ENCODE measurements at places on chromosomes 6 and 20.

- DNase-seq = no peak
Measured at GRCh38 chr6:22600059-22600458, 30.7 kb downstream of the HDGFL1 start.

DNA sequence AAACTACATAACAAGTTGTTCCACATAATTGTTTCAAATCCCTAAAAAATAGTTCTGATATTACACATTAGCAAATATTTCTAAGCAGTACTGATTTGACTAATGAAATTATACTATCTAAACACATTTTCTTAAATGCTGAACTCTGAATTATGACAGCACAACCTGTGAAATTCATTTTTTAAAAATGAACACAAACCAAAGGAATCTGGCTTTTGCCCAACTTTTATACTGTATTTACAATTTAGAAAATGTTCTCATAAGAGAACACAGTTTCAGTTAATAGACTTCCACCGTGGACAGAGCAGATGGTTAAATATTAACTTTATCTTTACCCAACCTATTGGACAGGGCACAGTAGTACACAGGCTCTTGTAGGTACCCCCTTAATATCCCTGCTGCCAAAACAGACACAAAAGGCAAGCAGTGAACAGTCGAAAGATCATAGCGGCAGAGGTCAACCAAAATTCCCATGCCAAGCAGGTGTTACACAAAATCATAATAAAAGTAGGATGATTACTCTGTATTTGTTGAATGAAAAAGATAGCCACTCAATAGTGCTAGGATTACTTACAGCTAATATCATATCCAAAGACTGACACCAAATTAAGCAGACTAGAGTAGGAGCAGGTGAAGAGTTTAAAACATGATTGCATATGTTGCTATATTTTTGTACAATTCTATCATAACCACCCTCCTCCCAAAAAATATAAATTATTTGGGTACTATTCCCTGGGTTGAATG lies 122.5 kb downstream of the RNGTT start:
- no peak for DNase-seq

DNA sequence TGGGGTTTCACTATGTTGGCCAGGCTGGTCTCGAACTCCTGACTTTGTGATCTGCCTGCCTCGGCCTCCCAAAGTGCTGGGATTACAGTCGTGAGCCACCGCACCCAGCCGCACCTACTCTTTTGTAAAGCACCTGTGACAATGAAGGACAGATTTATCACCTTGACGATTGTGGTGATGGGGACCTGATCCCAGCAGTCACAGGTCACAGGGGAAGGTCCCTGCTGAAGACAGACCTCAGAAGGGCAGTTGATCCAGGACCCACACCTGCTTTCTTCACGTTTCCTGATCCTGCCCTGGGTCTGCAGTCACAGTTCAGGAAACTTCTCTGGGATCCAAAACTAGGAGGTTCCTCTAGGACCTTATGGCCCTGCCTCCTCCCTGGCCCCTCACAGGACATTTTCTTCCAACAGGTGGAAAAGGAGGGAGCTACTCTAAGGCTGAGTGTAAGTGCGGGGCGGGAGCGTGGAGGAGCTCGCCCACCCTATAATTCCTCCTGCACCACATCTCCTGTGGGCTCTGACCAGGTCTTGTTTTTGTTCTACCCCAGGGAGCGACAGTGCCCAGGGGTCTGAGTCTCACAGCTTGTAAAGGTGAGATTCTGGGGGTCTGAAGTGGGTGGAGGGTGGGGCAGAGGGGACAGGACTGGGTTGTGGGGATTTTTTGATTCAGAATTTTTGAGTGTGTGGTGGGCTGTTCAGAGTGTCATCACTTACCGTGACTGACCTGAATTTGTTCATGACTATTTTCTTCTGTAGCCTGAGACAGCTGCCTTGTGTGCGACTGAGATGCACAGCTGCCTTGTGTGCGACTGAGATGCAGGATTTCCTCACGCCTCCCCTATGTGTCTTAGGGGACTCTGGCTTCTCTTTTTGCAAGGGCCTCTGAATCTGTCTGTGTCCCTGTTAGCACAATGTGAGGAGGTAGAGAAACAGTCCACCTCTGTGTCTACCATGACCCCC lies 3.0 kb downstream of the HLA-E start:
- no peak for DNase-seq

DNA sequence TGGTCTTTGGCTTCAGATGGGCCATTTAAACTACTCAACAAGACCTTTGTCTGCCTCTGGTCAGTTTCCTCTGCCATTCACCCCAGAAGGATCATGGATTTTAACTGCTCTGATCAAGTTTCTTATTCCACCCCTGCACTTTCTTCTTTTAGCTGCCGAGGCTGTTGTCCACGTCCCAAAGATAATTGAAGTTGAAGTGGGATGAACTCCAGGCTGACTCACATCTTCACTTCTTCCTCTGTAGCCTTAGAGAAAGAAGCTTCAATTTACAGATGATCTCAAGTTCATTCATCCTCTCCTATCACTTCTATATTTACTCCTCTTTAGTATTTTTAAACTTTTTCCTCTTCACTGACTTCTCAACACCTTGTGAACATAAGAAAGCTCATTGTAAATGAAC lies 651.6 kb downstream of the UTRN start:
- DNase-seq = no peak

GRCh38 chr6:30599625-30600324 lies 17.3 kb downstream of the PPP1R10 start:
- no peak for DNase-seq

DNA sequence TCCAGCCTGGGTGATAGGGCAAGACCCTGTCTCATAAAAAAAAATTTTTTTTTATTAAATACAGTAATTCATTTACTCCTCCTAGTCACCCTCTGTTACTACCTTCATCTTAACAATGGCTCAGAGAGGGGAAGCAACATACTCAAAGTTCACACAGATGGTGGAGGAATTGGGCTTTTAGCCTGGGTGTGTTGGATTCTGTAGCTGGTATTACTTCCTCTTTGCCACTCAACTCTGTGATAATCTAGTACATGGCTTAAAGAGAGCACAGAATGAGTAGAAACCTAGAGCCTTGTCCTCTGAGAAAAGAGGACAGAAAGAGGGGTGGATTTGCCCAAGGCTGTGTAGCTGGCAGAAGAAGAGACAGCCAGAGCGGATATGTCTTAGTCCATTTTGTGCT lies 96.6 kb downstream of the DLGAP4 start:
- DNase-seq = no peak

- no peak for DNase-seq
Measured at GRCh38 chr6:25414168-25414567, 135.0 kb downstream of the CARMIL1 start.

GRCh38 chr20:62717933-62718332 lies 9.3 kb downstream of the NTSR1 start:
- no peak for DNase-seq
